ENCODE measurements at places on chromosomes 4 and X.

- no peak for DNase-seq
These were observed 184.2 kb upstream of the RBPJ start for GRCh38 chr4:26136615-26137014.

GRCh38 chrX:96568071-96568470 lies 116.6 kb upstream of the DIAPH2 start:
- no peak for DNase-seq

GRCh38 chr4:44487341-44487740 lies 38.7 kb upstream of the KCTD8 start:
- DNase-seq, result no peak

DNA sequence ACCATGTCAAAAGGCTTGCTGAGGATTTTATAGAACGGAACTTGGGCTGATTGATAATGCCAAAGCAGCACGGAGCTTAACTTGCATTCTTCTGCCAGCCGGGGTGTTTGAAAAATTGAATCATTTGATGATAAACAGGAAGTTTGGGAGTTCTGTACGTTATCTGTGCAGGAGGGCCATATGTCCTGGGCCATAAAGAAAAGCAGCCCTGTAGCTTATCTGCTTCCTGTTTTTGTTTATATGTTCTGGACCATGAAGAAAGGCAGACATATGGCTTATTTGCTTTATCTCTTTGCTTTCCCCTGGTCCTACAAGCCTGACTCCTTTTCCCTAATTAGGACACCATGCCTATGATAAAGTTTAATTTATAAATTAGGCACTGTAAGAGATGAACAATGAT lies 62.4 kb downstream of the HOPX start:
- DNase-seq, result no peak

GRCh38 chrX:10444204-10444603 lies 176.2 kb downstream of the MID1 start:
- peak; percentile 6 for DNase-seq

- no peak for DNase-seq
These were observed 3.9 kb upstream of the TMPRSS11B start for GRCh38 chr4:68249434-68249833.

DNA sequence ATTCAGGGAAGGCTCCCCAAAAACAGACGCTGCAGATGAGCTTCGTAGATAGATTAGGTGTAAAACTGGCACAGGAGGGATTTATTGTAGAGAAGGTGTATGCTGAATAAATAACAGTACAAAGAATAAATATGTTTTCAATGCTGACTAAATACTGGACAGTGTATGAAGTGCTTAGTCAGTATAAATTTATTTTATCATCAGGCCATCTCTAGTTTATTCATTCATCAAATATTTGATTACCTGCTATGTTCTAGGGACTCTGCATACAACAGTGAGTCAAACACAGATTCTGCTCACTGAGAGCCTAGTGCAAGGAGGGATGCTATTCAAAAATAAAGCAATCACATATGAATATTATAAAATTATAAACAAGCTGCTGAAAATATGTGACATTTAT lies 63.6 kb upstream of the TSPAN5 start:
- no peak for DNase-seq

DNA sequence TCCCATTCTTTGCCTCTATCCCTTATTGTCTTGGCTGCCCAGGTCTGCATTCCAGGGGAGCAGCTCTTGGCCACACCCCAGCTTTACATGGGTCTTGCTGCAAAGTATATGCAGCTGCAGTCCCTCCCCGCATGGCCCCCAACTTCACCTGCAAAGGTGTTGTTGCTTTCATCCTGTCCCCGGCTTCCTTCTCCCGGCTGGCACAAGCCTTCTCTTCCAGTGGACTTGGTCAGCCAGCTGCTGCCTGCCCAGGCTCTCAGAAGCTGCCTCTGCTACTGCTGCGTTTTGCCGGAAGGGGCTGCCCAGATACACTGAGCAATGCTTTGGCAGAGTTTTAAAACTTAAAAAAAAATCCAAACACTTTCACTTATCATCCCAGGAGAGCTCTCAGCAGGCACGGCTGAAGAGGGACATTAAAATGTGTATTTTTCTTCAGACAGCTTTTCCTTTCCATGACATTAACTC lies 121.2 kb upstream of the PDLIM3 start:
- peak; percentile 67 for DNase-seq

GRCh38 chrX:9745417-9746115 lies 20.1 kb downstream of the GPR143 start:
- no peak for DNase-seq

DNA sequence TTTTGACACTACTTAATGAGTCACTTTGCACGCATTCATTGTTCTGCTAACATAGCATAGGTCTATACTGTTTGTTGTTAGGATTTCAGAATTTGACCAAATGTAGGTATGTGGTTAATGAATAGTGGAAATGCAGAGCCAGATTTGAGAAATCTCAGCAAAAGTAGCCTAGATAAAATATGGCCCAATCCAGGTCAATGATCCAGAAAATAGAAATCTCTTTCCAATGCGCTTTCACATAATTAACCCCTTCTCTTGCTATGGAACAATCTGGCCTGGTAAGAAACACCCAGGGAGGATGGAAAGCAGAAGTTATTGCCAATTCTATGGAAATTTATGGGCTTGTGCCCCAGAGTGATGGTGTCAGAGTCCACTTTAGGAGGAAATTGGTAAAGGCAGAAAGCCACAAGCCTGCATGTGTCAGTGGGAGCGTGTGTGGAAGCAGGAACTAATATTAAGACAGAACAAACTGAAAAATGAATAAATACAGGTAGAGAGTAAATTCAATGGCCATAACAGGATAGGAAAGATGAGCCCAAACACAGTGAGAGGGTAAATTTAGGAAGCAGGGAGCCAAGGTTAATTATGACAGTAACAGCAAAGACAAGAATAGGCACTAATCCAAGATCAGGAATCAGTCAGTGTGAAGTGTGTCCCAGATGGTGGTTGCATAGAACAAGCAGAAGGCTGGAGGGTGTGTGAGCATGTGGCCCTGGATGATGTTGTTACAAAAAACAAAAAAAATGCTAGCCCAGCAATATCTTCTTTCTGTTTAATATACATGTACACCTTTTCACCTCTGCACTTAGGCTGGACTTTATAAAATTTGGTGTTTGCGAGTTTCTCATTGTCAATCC lies 102.9 kb downstream of the SYTL5 start:
- no peak for DNase-seq

DNA sequence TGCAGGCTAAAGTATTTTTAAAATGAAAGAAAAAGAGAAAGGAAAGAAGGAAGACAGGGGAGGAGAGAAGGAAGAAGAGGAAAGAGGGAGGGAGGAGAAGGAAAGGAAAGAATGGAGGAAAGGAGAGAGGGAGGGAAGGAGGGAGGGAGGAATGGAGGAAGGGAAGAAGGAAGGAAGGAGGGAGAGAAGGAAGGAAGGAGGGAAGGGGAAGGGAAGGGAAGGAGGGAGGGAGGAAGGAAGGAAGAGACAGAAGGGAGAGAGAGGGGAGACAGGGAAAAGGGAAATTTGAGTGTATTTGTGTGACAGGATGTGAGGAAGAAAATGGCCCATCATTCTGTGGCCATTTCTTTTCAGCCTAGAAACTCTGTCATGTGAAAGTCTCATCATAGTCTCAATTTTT lies 14.9 kb upstream of the PLAC1 start:
- no peak for DNase-seq

DNA sequence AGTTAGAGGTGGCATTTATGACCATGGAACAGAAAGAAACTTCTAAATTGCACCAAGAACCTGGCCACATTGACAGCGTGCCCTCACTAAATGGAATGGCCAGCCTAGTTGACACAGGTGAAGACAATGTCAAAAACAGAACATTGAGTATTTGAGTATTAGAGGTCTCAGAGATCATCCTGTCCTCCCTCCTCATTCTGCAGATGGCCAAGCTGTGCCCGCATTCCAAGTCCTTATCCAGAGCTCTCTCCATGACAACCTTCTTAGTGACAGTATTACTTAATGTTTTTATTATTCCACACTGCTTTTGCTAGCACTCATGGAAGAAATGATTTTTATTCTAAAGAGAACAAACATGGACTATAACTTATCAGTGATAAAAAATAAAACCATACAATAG lies 9.9 kb upstream of the CCDC110 start:
- DNase-seq, result no peak

DNA sequence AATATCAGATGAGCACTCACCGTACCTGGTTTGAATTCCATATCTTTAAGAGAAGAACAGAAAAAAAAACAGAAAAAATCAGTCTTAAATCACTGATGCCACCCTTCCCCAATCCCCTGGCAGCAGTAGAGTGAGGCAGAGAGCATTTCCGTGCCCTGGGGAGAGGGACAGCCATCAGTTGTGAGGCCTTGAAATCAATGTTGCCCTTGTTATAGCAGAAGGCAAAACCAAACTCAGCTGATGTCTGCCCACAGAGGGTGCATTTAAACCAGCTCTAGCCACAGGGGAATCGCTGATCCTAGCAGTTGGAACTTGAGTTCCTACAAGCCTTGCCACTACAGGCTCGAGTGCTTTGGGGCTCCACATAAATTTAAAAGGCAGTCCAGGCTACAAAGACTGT lies 338.5 kb upstream of the FMR1 start:
- DNase-seq, result peak; percentile 0

- DNase-seq, result no peak
These were observed 136.6 kb upstream of the SPRY1 start for GRCh38 chr4:123259676-123260646.

GRCh38 chr4:124745985-124746801 lies 33.7 kb upstream of the ANKRD50 start:
- no peak for DNase-seq

GRCh38 chrX:18047491-18047890 lies 173.2 kb downstream of the BEND2 start:
- no peak for DNase-seq

DNA sequence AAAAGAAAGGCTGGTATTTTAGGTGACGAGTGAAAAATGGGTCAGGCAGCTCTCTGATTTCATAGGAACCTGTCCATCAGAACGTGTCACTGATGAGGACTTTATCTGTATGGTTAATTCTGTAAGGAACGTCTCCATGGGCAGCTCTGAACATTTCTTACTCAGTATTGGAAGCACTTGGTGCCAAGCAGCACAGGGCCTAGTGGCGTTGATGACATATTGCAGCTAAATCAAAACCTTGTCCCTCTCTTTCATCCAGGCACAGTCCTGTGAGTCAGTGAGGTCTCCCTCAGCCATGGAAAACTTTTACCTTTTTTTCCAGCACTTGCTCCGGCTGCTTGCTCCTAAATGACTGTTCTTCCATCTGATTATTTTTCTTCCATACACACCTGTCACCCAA lies 301.9 kb downstream of the DHX15 start:
- peak; percentile 16 for DNase-seq

GRCh38 chrX:16848541-16848940 lies 21.6 kb downstream of the RBBP7 start:
- DNase-seq, result no peak

DNA sequence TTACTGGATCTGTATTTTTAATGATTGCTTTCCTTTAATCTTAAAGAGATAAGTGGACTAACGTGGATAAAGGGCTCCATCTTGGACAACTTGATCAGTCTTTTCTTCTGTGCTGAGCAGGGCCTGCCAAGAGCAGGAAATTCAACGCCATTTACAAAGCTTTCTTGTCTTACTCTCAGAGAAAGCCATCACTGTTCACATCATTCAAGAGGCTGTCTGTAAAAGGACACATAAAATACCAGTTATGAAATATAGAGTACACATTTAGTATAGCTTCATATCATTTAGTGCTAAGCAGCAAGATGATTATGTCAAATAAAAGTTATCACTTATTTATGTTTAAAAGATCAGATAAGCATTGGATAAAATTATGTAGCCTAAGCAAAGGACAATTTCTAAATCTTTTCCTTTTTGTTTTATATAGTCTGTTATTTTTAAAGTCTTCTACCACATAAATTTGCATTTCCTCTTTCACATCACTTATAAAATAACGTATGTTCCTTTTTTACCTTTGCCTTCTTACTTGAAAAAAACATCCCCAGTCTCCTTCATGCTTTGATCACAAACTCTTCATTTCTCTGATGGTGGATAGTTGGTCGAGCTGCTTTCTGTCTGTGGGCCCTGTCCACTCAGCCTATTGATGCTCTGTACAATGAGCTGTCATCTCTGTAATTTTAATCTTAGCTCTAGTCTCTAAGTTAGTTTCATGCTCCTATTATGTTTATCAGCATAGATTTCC lies 2.1 kb upstream of the CCNG2 start:
- no peak for DNase-seq

DNA sequence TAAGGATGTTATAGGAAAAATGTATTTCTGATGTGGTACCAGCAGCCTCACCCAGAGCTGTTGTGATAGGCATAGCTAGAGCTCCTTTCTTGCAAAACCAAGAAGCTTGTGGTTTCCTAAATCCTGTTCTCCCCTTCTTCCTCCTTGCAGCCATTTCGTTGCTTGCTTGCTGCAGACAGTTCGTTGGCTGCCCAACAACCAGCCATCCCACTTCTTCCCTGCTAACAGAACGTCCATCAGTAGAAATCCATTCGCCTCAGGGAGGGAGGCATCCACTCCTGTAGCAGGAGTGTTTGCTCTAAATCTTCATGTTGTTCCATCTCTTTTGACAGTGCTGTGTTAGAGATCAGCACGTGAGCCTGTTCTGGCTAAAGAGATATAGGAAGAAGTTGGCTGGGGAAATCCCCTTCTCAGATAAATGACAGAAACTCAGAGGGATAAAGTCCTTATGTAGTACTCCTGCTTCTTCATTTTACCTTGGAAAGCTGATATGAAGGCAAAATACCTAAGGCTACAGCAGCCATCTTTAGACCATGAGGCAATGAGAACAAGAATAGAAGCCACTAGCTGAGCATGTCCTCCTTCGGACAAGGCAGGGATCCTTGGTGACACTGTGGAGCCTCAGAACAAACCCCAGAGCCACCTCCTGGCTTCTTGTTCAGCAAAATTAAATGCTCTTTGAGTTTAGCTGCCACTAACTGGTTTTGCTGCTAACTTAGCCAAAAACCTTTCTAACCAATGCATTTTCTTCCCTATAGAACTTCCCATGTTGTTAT lies 68.4 kb upstream of the RELL1 start:
- no peak for DNase-seq

GRCh38 chr4:156820931-156821330 lies 150.7 kb downstream of the PDGFC start:
- no peak for DNase-seq

GRCh38 chr4:180617196-180617595 lies 1626.0 kb upstream of the TENM3 start:
- peak; percentile 11 for DNase-seq

GRCh38 chr4:170776983-170777382 lies 687.2 kb upstream of the AADAT start:
- no peak for DNase-seq

GRCh38 chr4:148704291-148704690 lies 262.1 kb upstream of the NR3C2 start:
- DNase-seq, result peak; percentile 47

DNA sequence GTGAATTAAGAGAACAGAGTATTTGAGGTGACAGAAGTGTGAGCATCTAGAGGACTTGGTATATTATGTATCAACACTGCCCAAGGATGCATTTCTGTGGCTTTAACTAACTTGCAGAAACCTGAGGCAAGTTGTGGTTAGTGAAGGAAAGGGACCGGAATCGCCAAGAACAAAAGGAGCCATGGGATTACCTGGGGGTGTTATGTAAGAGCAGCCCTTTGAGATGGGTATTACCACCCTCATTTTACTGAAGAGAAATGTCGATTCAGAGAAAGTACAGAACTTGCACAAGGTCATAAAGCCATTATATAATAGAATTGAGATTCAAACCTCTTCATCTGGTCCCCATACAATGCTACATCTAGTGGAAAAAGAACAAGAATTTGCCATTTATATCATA lies 14.3 kb downstream of the TENM3 start:
- peak; percentile 44 for DNase-seq

Data from GM23338 (cell line).